ENCODE measurements at places on chromosomes 7 and 10. TPM values are rescaled to one million over a fixed set of nuclear protein-coding genes. Genes with fewer than 3 reads are reported as not detected.

The EIF5AL1 gene
- total RNA-seq: 0.38 TPM

The MYL10 gene
- not detected for total RNA-seq

The TDRD1 gene
- total RNA-seq: not detected

The CYP3A5 gene
- not detected for total RNA-seq

The NUP42 gene
- total RNA-seq: 27.1 TPM
